Heart left ventricle (tissue), 16 donors: ENCODE measurements at places on chromosomes 1 and 21. TPM values are rescaled to one million over a fixed set of nuclear protein-coding genes. Genes with fewer than 3 reads are reported as not detected.

GRCh38 chr1:153795934-153796785 is 21.0 kb downstream of the SLC27A3 start:
- no peaks in the 10 kb centered on the region for H3K27me3 ChIP-seq
- H3K4me3 ChIP-seq = no peak overlapping the region
- DNase-seq = no peak
- H3K4me1 ChIP-seq = peaks cover 10% of the 10 kb centered on the region
- no peak overlapping the region for H3K27ac ChIP-seq

DNA sequence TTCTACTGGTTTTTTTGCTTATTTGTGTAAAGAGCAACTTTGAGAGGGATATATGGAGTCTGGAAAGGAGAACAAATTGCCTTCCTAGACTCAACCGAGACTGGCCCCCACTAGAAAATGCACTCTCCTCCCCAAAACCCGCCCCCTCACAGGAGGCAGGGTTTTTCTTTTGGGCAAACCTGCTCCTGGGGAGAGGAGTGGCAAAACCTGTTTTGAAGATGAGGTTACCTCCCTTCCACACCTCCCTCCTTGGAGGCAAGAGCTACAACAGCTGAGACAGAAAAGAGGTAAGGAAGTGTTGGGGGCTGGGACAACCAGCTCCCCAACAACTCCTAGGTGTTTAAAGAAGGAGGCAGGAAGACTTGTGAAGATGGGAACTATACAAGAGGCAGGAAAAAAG is at the start of gene BNIPL:
BNIPL (plus strand) TSS at position 231 of the 400 bp plus-strand sequence; CDS start at position 371, 140 bp downstream.
- no peak for DNase-seq
- H3K27me3 ChIP-seq = no peaks in the 10 kb centered on the region
- H3K4me3 ChIP-seq = no peak within 1 kb of the TSS

DNA sequence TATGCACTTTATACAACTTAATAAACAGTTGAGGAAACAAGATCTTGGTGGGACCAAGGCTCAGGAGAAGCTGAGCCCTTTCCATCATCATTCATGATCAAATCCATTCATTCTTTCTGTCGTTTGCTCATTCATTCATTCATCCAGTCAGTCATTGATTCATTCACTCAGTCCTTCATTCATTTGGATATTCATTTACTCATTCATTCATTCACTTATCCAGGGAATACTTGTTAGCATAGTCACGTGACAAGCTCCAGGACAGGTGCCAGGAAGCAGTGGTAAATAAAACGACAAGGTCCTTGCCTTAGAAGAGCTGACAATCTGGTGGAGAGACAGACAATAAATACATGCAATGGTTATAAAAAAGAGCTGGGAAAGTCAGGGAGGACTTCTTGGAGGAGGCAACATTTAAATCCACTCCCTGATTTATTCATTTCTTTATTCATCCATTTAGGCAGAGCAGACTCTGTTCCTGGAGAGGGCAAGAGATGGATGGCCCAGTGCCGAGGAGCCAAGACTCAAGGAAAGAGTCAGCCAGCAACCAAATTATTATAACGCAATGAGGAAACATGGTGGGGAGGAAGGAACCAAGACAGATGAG is 74.1 kb upstream of the CASZ1 start:
- no peaks in the 10 kb centered on the region for H3K36me3 ChIP-seq
- peaks cover 37% of the 10 kb centered on the region for H3K27me3 ChIP-seq
- H3K4me3 ChIP-seq = no peak overlapping the region
- H3K27ac ChIP-seq = no peak overlapping the region

Gene UMODL1
- total RNA-seq = not detected

Gene ORC1
- not detected for total RNA-seq
